ENCODE measurements at places on chromosomes 3 and 15.

DNA sequence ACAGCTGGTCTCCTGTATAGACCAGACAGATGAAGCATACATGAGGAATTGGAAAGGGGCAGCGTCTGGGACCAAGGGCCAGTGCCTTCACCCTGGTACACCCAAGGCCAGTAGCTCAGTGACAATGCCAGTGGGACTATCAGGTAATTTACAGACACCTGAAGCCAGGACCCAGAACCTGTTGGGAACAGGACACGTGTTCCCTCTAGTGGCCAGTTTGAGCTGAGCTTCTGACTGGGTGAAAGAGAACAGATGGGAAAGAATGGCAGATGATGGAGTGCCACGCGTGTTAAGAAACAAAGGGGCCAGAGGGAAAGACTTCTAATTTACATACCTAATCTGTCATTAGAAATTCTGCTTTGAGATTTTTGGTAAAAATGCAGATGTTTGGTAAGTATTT, 5.1 kb upstream of the SLC25A38 start:
- peak; percentile 15 for DNase-seq

DNA sequence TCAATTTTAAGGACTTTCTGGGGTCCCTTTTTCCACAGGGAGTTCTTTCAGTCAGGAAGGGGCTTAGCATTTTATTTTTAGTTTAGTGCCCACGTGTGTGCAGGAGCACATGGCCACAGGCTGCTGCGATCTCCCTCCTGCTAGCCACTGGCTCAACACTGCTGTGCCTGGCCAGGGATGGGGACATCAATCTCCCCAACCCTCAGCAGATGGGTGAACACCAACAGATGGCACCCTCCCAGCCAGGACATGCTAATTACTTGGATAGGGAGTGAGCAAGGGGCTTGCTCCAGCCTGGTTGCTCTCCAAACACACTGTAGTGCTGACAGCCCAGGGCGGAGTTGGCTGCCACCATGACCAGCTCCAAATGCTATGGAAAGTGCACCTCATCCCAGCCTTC, 7.4 kb upstream of the RIOX2 start:
- peak; percentile 55 for DNase-seq

DNA sequence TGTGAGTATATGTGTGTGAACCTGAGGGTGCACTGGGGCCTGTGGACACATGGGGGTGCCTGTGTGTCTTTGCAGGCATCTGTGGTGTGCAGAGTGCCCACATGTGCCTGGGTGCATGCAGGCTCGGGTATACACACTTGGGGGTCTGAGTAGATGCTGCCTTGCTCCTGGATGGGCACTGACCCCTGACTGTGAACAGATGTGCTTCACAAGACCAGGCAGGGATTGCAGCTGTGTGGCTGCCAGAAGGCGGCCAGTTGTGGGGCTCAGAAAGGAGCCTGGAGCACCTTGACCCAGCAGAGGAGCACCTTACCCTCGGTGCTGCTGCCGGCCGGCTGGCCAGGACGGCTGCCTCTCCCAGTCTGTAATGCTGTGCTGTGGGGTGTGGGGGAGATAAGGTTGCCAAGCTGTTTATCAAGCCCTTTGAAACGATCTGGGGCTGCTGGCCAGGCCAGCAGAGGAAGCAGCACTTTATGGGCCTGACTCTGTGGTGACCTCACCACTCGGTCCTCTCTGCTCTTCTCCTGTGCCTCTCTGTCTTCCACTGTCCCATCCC, 55.5 kb upstream of the MRPS22 start:
- DNase-seq: no peak

GRCh38 chr3:71303627-71304200, 279.8 kb downstream of the FOXP1 start:
- no peak for DNase-seq

DNA sequence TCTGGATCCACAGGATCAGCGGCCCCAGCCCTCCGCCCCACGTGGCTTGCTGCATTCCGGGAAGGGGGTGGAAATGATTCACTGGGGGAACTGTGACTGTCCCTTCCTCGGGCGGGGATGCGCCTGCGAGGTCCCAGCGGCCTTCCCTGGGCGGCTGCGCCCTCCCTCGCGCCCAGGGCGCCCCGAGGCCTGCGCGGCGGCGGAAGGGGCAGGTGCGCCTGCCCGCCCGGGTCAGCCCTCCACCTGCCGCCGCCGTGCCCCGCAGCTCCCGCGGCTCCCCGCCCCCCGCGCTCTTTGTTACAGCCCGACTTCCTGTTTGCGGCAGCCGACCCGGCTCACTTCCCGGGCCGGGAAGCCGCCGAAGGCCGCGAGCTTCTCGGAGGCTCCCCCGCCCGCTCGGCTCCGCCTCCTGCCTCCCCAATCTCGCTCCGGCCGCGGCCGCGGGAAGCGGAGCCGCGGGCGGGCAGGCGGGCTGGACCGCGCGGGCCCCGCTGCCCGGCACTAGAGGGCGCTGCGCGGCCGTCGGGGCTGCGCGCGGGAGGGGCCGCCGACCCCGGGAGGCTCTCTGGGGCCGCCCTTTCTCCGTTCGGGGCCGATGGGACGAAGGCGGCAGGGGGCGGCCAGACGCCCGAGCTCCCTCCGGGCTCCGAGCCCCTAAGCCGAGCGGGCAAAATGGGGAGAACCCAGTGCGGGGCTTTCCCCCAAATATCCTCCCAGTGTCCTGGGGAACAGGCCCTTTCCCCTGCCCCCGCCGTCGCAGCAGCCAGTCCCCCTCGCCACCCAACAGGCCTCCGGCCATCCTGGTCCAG, 11.5 kb upstream of the CHAC1 start:
- DNase-seq: peak; percentile 69

GRCh38 chr3:158134363-158134762, 24.5 kb downstream of the RSRC1 start:
- no peak for DNase-seq

- no peak for DNase-seq
Observed at GRCh38 chr3:160194438-160194837, 30.8 kb upstream of the C3orf80 start.

GRCh38 chr3:169931747-169932520, 20.6 kb downstream of the SAMD7 start:
- no peak for DNase-seq

Data from myocyte (in vitro differentiated cells).